ENCODE measurements at places on chromosomes 6 and 20.

GRCh38 chr6:39887692-39888450 is 46.4 kb downstream of the MOCS1 start:
- DNase-seq: no peak

- no peak for DNase-seq
Measured at GRCh38 chr6:52990342-52990741, 4.7 kb downstream of the GSTA4 start.

- peak; percentile 45 for DNase-seq
Measured at GRCh38 chr20:11003341-11003740, 329.5 kb upstream of the JAG1 start.

DNA sequence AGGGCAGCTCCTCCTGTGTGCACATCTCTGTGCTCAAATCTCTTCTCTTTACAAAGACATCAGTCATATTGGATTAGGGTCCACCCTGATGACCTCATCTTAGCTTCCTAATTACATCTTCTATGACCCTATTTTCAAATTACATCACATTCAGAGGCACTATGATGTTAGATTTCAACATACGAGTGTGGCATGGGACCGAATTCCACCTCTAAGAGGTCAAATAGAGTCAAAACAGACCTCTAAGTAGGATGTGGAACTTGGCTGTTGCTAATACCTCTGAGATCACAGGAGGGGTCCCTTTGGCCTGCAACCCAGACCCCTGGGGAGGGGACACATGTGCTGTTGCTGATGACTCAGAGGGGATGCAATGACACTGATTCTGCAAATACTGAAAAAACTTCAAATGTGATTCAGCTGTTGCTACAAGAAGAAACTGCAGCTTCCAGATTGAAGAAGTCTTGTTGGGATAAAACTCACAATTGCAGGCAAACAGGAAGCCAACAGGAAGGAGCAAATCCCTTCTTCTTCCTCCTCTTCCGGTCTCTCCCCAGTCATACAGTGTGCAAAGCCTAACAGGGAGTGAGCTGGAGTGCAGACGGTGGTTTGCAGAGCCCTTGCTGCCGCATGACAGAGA is 216.2 kb downstream of the MYLK4 start:
- no peak for DNase-seq

GRCh38 chr6:13527671-13528056 is 40.3 kb upstream of the GFOD1 start:
- no peak for DNase-seq

DNA sequence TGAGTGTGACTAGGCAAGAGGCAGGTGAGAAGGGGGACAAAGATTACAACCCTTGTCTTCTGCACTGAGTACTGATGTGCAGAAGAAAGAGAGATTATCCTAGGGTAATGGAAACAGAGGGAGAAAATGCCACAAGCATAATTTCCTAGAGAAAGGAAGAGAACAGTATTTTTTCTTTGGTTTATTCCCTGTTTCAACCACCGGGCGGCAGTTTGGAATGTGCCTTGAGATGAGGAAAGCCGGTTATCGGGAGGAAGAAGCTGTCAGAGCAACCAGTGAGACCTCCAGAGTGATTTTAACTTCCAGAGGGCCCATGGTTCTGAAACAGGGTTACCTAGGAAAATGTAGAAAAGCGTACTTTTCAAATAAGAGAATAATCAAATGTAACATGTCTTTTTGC is 121.4 kb downstream of the REV3L start:
- peak; percentile 64 for DNase-seq

DNA sequence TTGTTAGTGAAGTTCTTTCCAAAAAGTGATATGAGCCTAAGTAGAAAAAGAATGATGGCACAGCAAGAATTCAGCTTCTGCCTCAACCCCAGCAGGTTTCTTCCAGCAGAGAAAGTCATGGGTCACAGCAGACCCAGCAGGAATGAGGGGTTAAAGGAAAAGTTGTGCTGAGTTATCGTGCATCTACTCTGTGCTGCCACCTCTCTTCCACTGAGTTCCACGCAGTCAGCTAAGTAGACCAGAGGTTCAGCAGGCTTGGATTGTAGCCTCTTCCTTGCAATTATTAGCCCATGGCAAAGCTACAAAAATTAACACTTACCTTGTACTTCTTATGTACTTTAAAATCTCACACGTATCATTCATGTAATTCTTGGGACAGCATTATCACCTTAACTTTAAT is 510.8 kb downstream of the PTPRT start:
- DNase-seq: peak; percentile 25

GRCh38 chr20:62647521-62648317 is 5.4 kb downstream of the SLCO4A1 start:
- no peak for DNase-seq

DNA sequence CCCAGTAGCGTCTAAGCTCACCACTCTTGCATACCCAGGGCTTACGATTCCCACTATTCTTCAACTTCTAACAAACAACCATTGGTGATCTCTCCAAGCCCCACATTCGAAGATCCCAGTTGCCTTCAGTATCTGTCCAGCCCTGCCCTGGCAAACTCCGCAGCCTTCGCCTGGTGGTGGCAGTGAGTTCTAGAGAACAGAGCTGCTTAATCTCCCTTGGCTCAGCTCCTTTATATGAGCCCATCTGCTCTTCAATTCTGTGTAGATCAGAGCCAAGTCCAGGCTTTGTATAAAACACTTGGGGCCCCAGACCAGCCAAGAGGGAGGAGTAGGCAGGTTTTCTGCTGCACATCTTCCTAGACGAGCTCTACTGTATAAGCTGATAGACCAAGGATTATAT is 193.3 kb downstream of the PHACTR1 start:
- DNase-seq: no peak

- no peak for DNase-seq
Measured at GRCh38 chr20:12229891-12230290, 312.2 kb downstream of the BTBD3 start.

- DNase-seq: no peak
Measured at GRCh38 chr20:25252686-25253421, 5.0 kb downstream of the PYGB start.

DNA sequence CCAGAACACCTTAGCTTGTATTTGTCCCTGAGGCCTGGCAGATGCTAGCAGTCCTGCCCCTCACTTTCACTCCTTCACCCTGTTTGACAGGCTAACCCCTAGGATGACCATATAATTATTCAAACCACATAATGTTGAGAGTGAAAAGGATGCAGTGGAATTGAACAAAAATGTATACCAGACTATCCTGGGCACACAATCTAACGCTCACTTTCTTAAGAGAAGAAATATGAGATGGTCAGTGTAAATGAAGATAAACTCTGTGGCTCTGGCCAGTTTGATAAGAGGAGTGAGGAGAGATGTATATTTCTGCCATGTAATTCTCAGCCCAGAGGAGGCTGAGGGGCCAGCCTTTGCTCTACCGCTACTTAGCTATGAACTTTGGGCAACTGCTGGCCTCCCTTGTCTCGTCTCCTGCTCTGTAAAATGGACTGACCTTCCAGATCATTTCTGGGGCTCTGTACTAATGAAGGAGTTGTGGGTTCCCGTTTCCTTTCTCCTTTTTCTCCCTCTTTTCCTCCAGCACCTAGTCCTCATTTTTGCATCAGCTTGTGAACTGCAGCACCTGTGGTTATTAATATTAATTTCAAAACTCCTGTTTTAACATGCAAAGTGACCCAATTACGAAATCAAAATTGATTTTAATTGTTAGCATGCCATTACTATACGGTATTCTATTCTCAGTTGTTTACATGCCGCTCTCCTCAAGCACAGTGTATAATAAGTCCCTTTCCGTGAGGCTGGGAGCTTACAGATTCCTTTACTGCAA is 92.5 kb upstream of the IYD start:
- no peak for DNase-seq

DNA sequence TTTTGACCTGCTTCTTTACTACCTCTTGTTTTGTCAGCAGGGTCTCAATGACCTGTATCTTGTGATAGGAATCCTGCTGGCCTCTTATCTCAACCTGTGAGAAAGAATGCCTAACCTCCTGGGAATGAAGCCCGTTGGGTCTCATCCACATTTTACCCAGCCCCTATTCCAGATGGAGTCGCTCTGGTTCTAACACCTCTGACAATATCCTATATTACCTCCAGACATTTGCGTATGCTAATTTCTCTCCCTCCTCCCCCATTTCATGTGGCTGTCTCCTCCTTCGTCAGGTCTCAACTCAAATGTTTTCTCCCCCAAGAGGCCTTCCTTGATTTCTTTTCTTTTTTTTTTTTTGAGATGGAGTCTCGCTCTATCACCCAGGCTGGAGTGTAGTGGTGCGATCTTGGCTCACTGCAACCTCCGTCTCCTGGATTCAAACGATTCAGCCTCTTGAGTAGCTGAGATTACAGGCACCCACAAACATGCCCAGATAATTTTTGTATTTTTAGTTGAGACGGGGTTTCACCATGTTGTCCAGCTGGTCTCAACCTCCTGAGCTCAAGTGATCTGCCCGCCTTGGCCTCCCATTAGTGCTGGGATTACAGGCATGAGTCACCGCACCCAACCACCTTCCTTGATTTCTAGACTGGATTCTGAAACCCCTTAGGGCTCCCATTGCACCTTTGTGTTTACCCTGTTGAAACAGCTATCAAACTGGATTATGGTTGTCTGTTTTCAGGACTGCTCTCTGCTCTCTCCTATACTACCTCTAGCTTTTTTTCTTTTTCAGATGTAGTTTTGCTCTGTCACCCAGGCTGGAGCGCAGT is 49.5 kb upstream of the B4GALT5 start:
- DNase-seq: no peak

DNA sequence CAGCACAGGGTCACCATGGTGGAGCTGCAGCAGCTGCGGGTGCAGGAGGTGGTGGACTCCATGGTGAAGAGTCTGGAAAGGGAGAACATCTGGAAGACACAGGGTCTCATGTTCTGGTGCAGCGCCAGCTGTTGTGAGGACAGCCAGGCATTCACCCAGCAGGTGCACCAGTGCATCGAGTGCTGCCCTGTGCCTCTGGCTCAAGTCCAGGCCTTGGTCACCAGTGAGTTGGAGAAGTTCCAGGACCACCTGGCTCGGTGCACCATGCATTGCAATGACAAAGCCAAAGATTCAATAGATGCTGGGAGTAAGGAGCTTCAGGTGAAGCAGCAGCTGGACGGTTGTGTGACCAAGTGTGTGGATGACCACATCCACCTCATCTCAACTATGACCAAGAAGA is 22.9 kb upstream of the RIPK1 start:
- DNase-seq: no peak

- no peak for DNase-seq
Measured at GRCh38 chr6:108441141-108441540, 119.6 kb upstream of the FOXO3 start.

- DNase-seq: no peak
Measured at GRCh38 chr6:2820415-2820814, 21.2 kb downstream of the SERPINB1 start.

DNA sequence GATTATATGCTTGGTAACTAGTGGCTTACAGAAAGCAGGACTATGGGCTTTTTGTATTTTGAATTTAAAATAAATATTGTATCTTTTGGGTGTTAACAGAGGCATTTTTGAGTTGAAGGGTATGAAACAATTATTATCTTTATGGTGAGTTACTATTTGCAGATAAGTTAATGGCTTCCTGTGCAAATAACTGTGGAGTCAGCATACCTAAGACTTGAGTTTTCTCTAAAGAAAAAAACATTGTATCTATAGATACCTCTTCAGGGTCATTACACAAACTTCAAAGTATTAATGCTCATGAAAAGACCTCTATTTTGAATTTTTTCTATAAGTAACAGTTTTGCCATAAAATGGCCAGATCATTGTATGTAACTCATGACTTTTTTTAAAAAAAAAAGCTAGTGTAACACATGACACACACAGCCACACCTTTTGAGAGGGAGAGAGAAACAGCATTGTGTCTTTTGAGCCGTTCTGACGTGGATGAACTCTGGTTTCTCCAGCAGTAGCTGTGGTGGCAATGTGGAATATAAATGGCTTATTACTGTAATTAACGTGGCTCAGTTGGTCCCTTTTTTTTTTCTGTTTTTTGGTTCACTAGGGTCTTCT is 36.3 kb downstream of the PLEKHG1 start:
- peak; percentile 37 for DNase-seq

GRCh38 chr6:14276071-14276470 is 158.5 kb downstream of the CD83 start:
- no peak for DNase-seq

- DNase-seq: no peak
Measured at GRCh38 chr6:26495281-26495680, 4.8 kb upstream of the BTN1A1 start.

DNA sequence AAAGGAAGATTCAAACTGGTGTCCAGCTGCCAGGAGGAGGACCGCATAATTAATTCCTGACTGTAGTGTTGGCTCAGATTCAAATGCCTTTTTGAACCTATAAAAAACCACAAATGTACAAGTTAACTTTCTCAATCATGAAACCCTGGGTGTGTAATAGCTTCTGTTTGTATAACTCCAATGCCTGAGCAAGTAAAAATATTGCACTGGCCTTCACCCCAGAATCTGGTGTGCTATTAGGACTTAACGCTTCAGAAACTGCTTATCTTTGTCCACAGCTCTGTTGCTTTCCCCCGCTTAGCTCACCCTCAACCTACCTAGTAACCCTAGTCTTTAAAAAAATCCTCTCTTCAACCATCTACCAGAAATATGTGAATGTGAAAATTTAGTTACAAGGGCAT is 119.1 kb upstream of the MAP7 start:
- DNase-seq: no peak

- no peak for DNase-seq
Measured at GRCh38 chr6:132910759-132911158, 96.4 kb downstream of the RPS12 start.

- DNase-seq: no peak
Measured at GRCh38 chr6:43840490-43841218, 70.6 kb downstream of the VEGFA start.

DNA sequence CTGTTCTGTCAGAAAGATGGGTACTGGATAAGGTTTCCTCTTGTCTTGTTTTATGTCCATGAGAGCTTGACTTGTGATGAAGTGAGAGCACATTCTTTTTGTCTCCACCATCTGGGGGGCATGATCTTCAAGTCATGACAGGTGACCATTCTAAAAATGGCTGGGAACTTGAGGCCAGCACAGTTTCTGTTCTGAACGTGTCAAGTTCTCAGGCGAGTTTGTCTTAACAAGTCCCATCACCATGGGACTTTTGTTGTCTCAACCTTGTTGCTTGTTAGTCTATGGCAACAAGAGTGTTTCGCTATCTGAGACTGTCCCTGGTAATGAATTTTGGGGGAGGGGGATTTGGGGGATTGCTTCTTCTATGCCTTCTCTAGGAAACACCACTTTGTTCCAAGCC is 25.6 kb upstream of the ENPP4 start:
- DNase-seq: no peak

- DNase-seq: no peak
Measured at GRCh38 chr6:85062884-85063283, 298.5 kb upstream of the TBX18 start.

GRCh38 chr6:12767016-12767415 is 50.4 kb downstream of the PHACTR1 start:
- no peak for DNase-seq
